ENCODE measurements at places on chromosomes 1 and 21. TPM values are rescaled to one million over a fixed set of nuclear protein-coding genes. Genes with fewer than 3 reads are reported as not detected.

The KRTAP23-1 gene
- total RNA-seq: not detected

The LRRN2 gene
- not detected for total RNA-seq

The GMEB1 gene
- 6.5 TPM for total RNA-seq

The CYP4A11 gene
- not detected for total RNA-seq

The SPAG17 gene
- not detected for total RNA-seq

The RNU1-4 gene
- under 0.01 TPM for total RNA-seq

The LCE2B gene
- total RNA-seq: not detected

The NBPF26 gene
- total RNA-seq: 3.3 TPM
